ENCODE measurements at places on chromosomes 12 and 14.

DNA sequence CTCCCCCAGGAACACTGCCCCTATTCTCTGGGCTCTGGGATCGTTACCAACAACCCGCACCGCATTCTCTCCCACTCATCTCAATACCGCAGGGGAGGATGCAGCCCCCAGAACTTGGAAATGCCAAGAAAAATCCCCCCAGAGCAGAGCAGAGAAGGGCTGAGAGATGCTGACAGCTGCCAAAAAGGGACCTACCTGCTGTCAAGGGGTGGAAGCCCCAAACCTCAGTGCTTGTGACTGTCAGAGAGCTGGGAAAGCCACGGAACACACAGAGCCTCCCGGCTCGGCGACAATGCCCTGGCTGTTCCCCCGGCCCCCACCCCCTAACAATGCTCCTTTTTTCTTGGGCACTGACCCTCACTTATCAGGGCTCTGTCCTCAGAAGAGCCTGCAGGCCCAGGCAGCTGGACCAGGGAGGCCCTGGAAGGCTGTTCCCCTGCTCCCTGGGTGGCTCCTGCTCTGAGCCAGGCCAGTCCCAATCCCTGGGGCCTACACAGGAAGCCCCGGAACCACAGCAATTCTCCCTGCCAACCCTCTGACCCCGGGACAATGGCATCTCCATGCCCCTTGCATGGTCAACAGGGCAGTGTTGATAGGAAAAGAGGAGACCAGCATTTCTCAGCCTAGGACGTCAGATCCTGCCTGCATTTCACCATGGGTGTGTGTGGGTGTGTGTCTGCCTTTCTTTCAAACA, 78.9 kb downstream of the ITPK1 start:
- no peak for DNase-seq

GRCh38 chr12:89243771-89244170, 108.5 kb downstream of the DUSP6 start:
- no peak for DNase-seq

- DNase-seq, result no peak
These were observed 284.1 kb upstream of the FOXG1 start for GRCh38 chr14:28482251-28483040.

- no peak for DNase-seq
These were observed 64.7 kb downstream of the GPR65 start for GRCh38 chr14:88069677-88070076.

GRCh38 chr14:58244556-58245387, at the start of gene PSMA3:
TSS of gene PSMA3 (plus strand) at chr14:58244843. CDS start at chr14:58244921, 78 bp downstream.
- DNase-seq, result peak; percentile 61

DNA sequence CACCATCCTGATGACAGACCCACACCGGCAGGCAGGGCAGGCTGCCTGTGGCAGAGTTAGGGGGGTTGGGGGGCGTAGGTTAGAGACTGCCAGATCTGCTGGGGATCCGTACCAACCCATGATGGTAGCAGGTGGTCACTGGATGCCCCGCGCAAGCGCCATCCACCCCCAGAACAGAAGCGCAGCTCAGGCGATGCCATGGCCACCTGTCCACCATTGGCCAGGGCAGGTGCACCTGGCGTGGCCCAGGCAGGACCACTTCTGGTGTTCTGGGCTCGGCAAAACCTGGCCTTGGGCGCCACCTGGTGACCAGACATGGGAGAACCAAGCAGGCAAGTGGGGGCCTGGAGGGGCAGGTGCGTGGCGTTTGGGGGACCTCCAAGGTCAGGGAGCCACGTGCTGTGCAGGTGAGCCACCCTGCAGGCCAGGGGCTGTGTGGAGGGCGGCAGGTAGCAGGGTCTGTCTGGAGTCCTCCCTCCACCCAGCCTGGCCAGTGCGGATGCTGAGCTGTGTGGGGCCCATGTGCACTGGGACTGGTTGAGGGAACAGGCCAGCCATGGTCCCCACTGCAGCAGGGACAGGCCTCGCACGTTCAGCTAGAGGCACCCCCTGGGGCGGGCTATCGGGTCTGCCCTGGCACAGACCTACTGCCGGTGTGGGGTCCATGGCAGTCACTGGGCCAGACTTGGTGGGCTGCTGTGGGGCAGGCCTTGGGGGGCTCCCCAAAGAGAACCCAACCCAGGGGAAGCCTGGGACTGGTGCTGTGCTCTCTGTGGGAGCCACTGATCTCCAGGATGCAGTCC, 15.6 kb downstream of the BAG5 start:
- peak; percentile 99 for DNase-seq

GRCh38 chr12:24278832-24279231, 329.4 kb upstream of the SOX5 start:
- no peak for DNase-seq

DNA sequence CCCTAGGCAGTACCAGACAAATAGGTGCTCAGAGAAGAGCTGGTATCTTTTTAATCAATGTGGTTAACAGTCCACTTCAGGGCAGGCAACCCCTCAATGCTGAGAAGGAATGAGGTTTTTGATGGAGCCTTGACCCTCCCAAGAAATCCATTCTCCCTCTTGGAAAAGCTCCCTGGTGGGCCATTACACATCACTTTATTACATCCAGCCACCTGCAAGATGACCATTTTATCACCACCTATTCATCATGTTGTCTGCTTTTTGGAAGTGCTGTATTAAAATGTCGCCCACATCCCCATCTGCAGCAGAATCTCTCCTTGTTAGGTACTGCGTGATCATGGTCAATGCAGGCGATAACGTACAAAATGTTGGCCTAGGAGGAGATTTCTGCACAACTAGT, 614.7 kb upstream of the TMEM132C start:
- no peak for DNase-seq

DNA sequence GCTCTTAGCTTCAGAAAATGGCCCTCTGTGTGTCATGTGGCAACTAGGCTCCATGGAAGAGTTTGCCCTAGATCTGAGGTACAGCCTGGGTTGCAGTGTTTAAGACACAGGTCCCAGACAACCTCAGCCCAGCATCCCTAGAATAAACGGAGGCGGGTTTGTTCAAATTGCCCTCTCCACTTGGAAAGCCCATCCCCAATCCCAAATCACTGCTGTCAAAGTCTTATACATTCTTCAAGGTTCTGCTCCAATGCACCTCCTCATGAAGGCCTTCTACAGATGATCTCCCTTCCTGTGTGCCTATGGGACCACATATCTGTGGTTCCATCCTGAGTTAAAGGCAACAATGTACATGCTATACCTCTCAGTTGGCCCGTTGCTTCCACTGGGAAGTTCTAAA, 289.8 kb downstream of the DPF3 start:
- no peak for DNase-seq

DNA sequence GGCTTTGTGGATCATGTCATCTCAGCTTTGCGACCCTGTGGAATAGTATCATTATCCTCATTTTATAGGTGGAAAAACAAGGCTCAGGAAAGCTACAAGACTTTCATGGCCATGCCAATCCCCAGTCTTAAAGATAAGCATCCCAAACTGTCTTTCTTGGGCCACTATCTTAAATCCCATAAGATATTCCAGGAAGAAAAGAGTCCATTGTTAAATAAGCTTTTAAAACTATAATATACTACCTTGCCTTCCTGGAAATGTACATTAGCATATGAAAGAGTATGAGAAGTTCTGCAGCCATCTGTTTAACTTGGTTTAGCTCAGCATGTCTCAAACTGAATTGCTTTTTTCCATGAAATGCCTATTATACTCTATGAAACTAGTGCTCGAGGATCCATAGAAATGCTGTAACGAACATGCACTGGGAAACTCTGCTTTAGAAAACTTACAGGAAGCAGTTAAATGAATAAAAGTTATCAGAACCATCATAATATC, 77.1 kb downstream of the B4GALNT3 start:
- no peak for DNase-seq

DNA sequence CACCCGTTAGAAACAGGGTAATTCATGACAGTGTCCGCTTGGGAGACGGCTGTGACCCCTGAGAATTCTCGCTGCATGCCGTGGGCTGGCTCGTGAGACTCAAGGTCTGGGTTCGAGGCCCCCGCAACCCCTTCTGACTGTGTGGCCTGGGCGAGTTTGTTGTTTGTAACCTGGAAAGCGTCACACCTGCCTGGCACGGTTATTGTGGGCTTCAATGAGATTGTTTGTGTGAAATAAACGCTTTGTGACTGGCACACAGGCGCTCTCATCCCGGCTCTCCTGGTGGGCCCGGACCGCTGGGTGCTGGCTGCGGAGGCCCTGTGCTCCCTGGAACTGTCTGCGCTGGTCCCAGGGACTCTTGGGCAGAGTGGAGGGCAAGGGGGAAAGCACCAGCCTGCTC, 33.9 kb downstream of the MEG3 start:
- no peak for DNase-seq

DNA sequence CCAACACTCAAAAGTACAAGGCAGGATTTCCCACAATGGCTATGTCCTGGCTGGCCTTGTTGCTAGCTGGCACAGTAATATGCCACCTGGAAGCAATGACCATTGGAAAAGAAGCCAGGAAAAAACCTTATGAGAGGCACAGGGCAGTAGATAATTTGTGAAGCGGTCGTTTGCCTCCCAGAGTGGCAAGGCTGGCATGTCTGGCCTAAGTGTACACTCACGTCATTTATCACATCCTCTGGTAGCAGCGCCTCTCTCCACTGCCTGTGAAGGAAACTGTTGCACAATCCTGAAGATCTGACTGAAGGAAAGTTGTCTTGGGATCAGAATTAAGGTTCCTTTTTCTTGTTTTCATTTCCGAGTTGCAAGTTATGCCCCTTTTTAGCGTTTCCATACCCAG, 408.5 kb downstream of the ZFP36L1 start:
- no peak for DNase-seq

- DNase-seq, result no peak
These were observed 361.9 kb downstream of the VRK1 start for GRCh38 chr14:97159124-97159523.

DNA sequence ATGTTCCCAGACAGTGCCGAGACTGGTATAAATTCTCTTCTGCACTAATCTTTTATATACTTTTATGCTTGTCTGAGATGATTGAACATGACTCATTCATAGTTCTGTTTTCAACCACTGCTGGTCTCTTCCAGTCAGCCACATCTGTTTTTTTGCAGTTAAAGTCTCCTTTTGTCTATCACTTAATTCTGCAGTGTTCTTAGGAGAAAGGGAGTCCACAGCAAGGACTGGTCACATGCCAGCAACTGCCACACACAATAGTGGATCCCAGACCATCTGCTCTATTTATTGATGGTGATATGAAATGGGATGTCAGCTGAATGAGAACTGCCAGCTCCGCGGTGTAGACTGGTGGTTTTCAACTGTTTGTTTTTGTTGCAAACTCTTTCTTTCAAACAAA, 379.8 kb downstream of the MED13L start:
- no peak for DNase-seq

DNA sequence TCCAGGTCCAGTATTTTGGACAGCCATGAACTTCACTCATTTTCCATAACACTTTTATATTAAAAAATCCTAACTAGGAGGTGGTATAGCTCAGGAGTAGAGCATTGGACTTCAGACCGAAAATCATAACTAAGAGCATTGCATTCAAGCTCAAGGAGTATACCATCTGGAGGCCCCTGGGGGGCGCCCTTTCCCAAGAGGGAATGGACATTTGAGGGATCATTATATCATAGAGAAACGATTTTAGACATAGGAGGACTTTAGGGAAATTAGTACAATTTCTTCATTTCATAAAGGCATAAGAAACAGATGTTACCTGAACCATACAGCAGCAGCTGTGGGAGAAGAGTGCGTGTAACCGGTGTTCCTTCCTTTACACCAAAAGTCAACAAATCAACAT, 5.2 kb upstream of the ATG14 start:
- no peak for DNase-seq

GRCh38 chr12:89346741-89347324, 5.5 kb downstream of the DUSP6 start:
- DNase-seq, result no peak

- no peak for DNase-seq
These were observed 75.9 kb downstream of the LIN7A start for GRCh38 chr12:80861641-80862378.

DNA sequence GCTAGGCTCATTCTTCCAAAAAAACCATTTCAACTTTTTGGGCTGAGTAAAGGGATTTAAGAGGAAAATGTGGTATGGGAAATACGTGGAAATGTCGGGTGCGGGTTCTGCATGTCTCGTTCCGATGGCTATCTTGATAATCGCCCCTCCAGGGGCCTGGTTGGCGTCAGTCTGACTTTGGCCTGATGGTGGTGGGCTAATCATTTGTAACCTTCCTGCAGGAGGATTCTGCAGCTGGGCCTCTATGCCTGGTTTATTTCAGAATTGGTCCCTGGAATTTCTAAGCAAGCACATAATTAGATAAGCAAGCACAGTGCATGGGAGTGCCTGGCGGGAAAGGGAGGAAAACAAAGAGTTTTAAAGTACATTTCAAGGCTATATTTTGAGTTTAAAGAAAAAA, 14.8 kb upstream of the SLC4A8 start:
- DNase-seq, result no peak
